Adrenal gland (tissue), 19 donors: ENCODE measurements at places on chromosomes 6 and 20. TPM values are rescaled to one million over a fixed set of nuclear protein-coding genes. Genes with fewer than 3 reads are reported as not detected.
A peak's percentile ranks its signal among the peaks of the same experiment; 100 is the strongest.

Gene AVP
- 0.53 TPM for total RNA-seq

DNA sequence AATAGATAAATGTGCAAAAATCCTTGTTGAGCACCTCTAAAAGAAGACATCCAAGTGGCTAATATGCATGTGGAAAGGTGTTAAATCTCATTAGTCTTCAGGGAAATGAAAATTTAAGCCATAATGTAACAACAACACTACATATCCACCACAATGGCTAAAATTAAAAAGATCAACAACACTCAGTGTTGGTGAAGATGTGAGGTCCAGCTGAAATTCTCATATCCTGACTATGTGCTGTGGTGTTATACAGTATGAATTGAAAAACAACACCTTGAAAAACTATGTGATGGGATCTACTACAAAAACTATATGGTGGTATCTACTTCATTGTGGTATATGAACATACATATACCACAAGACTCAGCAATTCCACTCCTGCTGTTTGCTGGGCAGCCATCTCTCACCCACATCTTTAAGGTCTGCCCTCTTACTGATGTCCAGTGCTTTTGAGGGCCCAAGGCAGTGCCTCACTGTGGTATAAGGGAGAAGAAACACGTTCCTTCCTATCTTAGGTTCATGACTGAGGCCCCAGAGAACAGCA is 146.4 kb downstream of the CD83 start:
- DNase-seq: no peak

DNA sequence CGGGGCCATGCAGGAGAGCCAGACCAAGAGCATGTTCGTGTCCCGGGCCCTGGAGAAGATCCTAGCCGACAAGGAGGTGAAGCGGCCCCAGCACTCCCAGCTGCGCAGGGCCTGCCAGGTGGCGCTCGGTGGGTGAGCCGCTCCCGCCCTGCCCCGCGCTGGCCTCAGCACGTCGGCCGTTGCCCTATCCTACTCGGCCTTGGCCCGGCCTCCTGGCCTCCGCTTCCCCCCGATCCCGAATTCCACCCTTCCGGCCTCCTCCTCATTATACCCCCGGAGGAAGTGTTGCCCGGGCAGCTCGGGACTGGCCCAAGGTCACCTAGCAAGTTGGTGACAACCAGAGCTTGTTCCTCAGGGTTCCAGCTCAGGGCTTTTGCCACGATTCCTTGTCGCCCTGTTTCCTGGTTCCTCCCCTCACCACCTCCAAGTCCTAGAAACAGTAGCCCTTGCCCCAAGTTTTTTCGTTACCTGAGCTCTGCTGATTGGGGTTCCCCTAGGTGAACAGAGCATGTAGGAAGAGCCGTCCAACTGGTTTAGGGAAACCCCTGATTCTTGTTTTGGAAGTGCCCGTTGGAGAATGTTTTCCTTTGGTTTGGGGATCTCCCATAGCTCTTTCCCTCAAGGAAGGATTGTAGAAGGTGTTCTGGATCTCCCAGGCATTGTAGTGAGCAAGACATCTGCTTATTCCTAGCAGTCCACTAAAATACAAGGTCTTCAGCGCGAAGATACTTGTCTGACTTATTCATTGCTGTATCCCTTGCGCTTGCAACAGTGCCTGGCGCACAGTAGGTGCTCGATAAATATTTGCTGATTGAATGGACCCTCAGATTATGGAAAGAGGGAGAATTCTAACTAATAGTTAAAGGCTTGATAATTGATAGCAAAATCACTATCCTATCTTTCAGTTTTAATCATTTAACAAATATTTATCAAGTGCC is 641 bp downstream of the ARFGEF2 start:
- peak; percentile 61 for DNase-seq

DNA sequence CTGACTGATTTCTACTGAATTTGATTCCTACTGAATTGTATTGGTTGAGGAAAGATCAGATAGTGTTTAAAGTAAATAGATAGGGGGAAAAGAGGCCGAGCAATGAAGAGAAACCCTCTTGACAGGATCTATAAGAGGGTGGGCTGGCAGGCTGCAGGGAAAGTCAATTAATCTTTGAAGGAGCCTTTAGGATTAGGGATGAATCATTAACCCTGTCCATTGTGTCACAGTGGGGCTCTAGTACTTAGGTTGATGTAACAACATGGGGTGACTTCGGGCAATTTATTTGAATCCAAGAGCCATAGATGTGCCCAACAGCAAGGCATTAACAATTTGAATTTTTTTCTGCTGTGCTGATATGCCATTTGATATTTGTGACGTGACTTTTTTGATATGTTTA is 7.5 kb downstream of the RFX6 start:
- DNase-seq: no peak

Gene LRRC73
- total RNA-seq: 2.2 TPM

GRCh38 chr6:79427721-79428120 is 109.5 kb downstream of the LCA5 start:
- DNase-seq: no peak

GRCh38 chr20:23147964-23148730 is 62.0 kb upstream of the CD93 start:
- DNase-seq: peak; percentile 82

Gene PRRC2A
- total RNA-seq: 138 TPM
